ENCODE measurements at places on chromosomes 11 and 22.

DNA sequence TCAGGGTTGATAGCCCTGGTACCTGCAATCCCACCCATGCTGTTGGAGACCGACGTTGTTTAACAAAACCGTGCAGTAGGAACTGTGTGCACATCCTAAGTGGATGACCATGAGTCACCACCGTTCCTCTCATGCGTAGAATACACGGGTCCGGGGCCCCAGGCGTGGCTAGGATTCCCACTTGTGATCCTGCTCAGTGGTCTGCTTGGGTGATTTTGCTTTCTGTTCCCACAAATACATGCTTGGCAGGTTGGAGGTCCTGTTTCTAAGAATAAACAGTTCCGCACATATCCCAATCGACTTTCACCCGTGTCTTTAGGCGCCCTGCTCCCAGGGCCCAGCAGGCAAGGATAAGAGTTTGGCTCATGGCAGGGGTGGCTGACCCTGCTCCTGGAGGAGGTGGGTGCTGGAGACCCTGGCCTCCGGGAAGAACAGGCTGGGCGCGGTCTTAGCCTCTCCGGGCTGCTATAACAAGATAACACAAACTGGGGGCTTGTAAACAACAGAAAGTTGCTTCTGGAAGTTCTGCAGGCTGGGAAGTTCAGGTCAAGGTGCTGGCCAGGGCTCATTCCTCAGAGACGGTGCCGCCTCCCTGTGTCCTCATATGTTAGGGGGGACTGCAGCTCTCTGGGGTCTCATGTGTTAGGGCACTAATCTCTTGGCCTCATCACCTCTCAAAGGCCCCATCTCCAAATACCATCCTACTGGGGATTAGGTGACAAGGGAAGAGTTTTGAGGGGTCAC is 1028.3 kb downstream of the BRD1 start:
- no peak for DNase-seq

GRCh38 chr11:33910296-33910957 is 18.6 kb upstream of the LMO2 start:
- no peak for DNase-seq

DNA sequence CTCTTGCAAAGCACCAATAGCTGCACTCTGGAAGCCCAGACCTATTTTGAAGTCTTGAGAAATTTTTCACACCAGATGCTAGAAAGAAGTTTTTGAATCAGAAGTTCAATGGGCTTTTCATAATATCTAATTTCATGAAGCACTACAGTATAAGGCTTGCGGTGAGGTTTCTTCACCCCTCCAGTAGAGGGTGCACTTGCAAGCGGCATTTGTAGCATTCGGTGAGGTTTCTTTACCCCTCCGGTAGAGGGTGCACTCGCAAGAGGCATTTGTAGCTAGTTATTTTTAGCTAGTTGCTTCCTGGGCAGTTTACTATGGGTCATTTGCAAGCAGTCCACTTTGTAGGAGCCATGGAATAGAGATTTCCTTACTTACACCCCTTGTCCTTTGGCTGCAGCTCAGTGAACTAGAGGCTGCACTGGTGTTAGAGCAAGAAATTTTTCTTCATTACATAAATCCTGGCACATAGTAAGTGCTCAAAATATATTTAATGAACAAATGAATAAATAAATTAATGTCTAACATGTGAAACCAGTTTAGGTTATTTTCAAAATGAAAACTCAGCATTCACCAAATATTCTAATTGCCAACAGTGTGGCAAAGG is 7.8 kb upstream of the NOX4 start:
- DNase-seq, result no peak

GRCh38 chr11:111589886-111590499 is 12.3 kb upstream of the SIK2 start:
- DNase-seq, result no peak

DNA sequence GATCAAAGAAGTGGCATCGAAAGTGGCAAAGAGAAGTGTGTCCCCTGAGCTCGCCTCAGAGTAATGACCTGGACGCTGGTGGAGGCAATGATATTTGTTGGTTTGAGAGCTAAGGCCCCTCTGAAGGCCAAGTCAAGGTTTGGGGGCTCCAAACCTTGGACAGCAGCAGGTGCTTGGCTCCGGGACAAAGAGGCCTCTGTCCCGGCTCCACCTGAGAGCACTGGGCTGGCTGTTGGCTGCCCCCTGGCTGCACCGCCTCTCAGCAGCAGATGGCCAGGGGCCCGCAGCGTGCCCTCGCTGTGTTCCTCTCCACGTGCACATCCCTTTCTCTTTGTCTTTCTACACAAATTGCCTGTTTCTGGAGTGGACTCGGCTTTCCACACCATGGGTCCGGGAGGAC is 301.3 kb downstream of the NTM start:
- DNase-seq, result no peak

- DNase-seq, result peak; percentile 43
Measured at GRCh38 chr11:85823816-85824215, 12.9 kb upstream of the SYTL2 start.

DNA sequence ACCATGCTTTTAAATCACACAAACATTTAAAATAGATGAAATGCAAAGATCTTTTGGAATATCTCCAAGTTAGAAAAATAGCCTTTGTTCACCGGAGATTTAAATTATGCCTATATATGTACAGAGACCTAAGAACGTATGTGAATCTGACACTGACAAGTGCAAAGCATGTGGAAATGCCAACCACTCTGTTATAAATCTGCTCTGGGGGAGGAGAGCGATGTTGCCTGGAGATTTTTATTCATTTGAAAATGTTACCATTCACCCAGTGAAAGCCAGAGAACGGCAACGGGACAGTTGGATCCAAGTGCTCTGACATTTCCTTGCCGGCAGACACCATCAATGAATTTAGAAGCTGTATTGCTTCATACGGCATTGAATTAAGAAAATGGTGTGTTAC is 39.8 kb upstream of the BMAL1 start:
- no peak for DNase-seq

GRCh38 chr11:96037405-96037949 is 113.6 kb upstream of the MTMR2 start:
- DNase-seq, result no peak

DNA sequence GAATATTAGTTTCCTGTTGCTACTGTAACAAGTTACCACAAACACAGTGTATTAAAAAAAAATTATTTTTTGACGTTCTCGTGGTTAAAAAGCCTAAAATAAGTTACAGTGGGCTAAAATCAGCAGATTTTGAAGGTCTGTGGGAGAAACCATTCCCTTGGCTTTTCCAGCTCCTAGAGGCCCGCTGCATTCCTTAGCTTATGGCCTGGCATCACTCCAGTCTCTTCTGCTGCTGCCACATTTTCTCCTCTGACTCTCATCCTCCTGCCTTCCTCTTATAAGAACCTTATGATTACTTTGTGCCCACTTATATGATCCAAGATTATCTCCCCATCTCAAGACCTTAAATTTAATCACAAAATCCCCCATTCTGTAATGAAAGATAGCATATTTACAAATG is 392.7 kb downstream of the GUCY1A2 start:
- no peak for DNase-seq

GRCh38 chr11:57354699-57355098 is 16.5 kb downstream of the P2RX3 start:
- no peak for DNase-seq

DNA sequence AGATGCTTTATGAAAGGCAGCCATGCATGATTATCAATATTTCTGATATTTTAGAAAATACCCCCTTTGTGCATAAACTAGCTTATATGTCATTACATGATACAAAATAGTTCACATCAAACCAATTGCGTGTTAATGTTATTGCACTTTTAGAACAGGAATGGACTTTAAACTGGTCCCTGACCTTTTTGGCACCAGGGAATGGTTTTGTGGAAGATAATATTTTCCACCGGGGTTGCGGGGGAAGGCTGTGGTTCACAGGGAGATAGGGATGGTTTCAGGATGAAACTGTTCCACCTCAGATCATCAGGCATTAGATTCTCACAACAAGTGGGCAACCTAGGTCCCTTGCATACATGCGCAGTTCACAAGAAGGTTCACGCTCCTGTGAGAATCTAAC is 16.5 kb upstream of the LGR4 start:
- DNase-seq, result no peak

DNA sequence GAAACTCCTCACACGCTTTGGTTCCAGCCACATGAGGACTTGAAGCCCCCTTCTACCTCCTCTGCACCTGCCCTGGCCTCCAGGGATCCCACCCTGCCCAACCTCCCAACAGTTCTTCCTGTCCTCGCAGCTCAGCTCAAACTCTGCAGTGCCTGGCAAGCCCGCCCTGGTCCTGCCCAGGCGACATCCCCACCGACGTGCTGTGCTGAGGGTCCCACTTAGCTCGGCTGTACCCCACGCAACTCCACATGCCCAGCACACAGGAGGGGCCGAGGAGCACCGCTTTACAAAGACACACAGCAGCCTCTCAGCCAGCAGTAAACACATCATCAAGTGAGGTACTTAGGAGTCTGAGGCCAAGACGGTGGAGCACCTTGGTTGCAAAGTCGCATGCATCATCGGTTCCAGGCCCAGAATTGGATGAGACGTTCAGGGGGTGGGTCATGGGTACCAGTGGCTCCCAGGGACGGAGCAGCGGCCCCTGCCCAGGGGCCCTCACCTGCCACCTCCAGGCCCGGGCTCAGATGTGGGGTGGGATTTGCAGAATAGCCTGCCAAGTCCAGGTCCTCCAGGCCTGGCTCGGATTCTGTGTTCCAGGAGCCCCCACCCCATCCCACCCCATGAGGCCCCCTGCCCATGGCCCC is 72.6 kb downstream of the CELSR1 start:
- DNase-seq, result no peak

- no peak for DNase-seq
Measured at GRCh38 chr11:117278347-117278746, 12.8 kb upstream of the BACE1-AS start.
